Epithelial cell of proximal tubule (primary cell): ENCODE measurements at places on chromosomes 12 and 14.

- DNase-seq, result no peak
Observed at GRCh38 chr14:56858422-56858821, 48.1 kb upstream of the OTX2 start.

GRCh38 chr12:77040231-77040630, 25.1 kb downstream of the E2F7 start:
- no peak for DNase-seq

DNA sequence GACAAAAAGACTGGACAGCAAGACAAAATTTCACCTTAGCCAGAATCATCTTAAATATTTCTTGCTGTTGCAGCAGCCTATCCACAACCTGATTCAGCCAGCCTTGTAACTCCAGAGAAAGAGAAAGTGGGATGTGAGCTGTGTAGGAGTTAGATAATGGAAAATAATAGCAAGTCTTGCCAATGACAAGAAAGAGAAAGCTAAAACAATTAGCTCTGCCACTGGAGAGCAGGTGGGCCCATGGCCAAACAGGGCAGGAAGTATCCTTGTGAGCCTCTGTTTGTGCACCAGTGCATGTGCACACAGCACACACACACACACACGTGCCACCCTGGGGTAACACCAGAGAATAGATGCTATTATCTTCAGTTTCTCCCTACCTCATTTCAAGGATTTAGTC, 106.0 kb upstream of the CCDC196 start:
- DNase-seq, result no peak

DNA sequence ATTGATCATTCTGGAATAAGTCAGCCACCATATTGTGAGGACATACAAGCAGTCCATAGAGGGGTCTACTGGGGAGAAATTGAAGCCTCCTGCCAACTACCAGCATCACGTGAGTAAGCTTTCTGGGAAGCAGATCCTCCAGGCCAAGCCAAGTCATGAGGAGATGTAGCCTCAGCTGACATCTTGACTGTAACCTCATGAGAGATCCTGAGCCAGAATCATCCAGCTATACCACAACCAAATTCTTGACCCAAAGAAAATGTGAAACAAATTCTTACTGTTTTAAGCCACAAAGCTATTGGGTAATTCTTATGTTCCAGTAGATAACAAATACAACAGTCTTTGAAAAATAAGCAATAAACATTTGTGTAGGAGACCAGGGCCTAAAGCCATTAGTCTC, 479.4 kb upstream of the DCN start:
- no peak for DNase-seq

DNA sequence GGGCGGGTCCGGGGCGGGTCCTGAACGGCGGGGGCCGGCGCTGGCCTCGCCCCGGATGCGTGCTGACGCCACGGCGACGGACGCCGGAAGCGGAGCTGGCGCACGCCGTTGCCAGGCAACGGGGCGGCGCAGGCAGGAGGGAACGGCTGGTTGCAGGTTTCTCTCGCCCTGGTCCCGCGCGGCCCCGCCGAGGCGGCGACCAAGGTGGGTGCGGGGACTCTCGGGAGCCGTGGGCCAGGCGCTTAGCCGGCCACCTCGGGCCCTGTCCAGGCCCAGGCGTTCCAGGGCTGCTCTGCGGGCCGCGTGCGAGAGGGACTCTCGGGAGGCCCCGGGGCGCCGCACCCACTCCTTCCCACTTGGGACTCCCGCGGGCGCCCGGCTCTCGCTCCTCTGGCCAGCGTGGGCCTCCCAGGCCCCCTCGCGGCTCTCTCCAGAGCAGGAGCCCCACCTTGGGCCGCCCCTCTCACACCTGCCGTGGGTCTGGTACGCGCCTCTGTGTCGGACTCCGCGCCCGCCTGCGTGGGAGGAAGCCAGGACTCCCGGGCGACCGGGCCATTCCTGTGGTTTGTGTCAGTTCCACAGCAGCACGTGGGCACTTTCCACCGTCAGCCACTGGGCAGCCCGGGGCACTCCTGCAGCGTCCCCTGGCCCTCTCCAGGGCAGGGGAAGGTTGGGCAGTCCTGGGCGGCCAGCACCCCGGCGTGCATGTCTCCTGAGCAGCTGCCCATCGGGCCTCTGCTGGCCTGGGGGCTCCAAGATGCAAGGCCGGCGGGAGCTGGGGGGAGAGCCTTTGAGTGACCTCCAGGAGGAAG, at the start of gene CLBA1:
Gene CLBA1, plus strand, starts transcription at position 114 of the 812 bp plus-strand sequence. Its CDS starts 644 bp downstream, at position 758.
- no peak for DNase-seq

DNA sequence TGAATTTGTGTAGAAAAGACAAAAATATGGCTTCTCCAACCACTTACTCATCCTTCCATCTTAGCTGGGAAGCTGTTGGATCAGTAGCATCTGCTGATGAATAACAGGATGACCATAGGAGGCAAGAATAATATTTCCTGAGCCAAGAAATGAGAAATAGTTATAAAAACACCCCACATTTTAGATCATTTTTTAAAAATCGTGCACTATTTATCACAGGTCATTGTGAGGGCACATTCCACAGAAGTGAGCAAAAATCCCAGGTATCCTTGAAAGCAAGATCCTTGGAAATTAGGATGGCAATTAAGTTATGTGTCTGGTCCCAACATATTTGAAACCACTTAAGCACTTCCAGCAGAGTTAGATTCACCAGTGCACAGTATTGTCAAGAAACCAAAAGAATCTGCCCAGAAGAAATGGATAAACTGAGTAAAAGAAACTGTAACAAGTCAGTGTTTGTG, 8.4 kb downstream of the FAR2 start:
- no peak for DNase-seq

GRCh38 chr14:32186248-32186647, 15.6 kb upstream of the RNU6-7 start:
- no peak for DNase-seq

- no peak for DNase-seq
Observed at GRCh38 chr12:56581418-56582145, 48.5 kb downstream of the BAZ2A start.

DNA sequence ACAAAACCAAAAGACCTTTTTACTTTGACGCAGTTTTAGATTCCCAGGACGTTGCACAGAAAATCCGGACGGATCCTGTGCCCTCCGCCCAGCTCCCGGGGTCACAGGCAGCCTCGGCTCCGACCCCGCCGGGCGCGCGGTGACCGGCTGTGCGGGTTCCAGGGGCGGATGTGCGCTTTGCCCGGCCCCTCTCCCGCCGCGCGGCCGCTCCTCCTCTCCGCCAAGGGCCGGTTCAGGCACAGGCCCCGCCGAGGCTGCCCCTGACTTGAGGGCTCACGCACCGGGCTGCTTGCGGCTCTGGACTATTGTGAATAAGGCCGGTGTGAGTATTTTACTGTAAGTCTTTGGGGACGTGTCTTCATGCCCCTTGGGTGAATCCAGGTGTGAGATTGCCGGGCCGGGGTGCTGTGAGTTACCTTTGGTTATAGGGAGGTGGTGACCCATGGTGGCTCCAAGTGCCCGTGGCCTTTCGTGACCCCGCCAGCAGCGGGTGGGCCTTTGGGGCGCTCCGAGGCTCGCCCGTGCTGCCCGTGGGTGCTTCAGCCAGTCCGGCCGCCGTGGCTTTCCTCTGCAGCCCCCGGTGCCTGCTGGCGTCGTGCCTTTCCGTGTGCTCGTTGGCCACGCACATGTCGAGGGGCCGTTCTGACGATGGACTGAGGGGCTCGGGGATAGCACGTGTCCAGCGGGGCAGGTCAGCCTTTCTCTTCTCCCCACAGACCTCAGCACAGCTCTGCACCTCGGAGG, 45.9 kb downstream of the NOC4L start:
- DNase-seq, result no peak

GRCh38 chr12:6369916-6370575, 5.3 kb downstream of the SCNN1A start:
- DNase-seq, result no peak

GRCh38 chr12:30100741-30101140, 317.0 kb upstream of the TMTC1 start:
- no peak for DNase-seq

DNA sequence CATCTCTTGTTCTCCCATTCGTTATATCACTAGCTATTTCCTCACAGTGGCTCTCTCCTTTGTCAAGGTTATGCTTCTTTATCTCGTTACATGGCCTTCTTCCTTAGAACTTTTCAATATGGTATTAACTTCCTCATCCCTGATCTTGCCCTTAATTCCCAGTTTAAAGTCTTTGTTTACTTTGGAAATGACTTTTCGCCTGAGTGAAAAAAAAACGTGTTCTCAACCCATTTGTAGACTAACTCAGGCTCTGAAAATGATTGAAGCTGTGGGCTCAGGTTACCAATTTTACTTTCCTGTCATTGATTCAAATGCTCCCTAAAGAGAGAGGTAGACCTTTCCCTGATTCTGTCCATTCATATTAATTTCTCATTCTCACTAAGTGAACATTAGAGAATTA, 135.2 kb downstream of the NUBPL start:
- no peak for DNase-seq

DNA sequence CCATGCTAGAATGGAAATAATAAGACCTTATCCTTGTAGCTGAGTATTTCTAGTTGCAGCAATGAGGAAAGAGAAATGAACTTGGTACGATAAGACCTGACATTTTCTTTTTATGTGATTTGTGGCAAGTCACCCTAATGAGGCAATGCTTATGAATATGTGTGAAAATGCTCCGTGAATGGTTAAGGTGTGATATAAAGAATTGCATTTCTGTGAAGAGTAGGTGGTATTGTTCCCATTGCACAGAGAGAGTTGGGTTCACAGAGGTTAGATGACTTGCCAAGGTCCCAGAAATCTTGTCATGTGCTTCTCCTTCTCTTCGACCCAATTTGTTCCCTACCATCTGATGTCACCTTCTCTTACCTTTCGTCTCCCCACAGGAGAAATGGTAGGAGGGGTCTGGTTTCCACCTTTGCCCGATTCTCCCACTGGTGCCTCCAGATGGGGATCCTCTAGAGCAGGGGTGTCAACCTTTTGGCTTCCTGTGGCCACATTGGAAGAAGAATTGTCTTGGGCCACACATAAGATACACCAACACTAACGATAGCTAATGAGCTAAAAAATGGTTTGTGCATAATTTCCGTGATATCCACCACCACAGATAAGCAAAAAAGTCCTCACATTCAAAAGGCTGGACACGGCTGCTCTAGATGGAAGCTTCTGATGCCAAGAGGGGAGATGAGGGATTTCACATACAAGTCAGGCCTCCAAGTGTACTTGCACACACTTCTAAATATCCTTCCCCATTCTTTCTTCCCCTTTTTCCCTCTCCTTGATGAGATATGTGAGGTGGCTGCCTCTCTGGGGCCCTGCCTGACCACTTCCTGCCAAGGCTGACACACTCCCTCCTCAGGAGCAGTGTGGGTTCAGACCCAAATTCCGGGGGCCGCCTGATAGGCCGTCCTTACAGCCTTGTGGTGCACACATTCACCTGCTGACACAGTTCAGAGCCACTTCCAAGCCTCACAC, 96.1 kb downstream of the PLXNC1 start:
- no peak for DNase-seq

- DNase-seq, result peak; percentile 3
Observed at GRCh38 chr12:127485528-127485927, 781.4 kb upstream of the TMEM132C start.

- DNase-seq, result no peak
Observed at GRCh38 chr12:7970475-7971252, 34.7 kb upstream of the SLC2A3 start.

DNA sequence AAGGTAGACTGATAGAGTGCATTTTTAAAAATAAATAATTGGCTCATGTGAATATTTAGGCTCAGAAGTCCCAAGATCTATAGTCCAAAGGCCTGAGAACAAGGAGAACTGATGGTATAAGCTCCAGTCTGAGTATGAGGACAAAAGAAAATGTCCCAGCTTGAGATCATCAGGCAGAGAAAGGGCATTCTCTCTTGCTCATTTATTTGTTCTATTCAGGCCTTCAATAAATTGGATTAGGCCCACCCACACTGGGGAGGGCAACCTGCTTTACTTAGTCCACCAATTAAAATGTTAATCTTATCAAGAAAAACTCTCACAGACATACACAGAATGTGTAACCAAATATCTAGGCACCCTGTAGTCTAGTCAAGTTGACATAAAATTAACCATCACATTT, 644.4 kb upstream of the MDGA2 start:
- DNase-seq, result no peak

- no peak for DNase-seq
Observed at GRCh38 chr12:47407463-47408129, 298.2 kb downstream of the RPAP3 start.

DNA sequence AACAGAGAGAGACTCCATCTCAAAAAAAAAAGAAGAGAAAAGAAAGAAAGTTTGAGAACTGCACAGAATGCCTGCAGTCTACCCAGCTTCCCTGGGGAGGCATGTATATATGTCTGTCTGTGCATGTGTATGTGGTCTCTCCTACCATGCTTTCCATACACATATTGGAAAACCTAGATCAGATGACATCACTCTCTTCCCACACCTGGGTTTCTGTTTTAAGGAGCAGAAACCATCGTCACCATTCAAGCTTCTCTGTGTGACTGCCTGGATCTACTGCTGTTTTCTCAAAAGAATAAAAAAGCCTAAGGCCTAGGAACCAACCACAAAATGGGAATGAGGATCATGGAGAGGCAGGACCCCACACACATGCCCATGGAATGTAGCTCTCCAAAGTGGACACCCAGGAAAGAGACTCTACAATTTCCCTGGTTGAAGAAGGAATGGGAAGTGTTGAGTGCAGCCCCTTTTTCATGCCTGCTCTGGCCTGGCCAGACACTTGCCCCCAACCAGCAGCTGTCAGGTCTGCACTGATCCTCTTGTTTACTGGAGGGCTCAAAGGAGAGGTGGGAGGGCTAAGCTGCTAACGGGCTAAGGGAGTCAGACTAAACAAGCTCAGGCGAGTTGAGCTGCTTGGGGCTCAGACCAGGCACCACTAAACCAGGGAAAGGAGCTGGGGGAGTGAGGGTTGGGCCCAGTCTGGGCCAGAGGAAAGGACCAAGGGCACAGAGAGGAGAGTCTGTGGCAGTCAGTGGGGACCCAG, 7.7 kb upstream of the PCK2 start:
- no peak for DNase-seq

GRCh38 chr12:115806000-115806399, 471.5 kb downstream of the MED13L start:
- no peak for DNase-seq

GRCh38 chr14:30252151-30252550, 306.8 kb upstream of the G2E3 start:
- DNase-seq, result no peak

DNA sequence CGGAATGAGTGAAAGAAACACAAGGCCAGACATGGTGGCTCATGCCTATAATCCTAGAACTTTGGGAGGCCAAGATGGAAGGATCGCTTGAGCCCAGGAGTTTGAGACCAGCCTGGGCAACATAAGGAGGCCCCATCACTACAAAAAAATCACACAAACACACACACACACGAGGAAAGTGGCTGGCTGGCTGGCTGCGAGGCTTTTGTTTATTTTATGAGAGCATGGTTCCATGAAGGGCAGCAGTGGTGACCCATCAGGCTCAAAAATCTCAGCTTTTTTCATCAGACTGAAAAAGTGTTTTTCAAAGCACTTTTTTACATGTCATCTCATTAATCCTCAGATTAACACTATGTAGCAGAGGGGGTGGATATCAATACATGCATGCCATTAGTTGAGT, 27.7 kb downstream of the VDR start:
- DNase-seq, result no peak

DNA sequence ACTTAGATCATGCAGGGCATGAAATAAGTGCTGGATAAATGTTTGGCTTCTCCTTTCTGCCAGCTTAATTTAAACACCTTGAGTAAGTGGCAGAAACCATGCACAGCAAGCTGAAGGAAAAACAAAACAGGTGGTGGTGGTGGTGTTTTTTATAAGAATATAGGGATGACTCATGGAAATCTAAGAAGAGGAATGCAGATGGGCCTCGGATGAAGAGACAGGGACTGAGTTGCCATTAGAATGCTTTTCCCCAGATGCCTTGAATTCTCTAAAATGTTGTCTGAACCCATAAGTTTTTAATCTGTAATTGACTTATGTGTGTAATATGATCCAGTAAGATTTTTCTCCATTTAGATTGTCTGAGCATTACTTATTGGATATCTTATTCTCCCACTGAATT, 93.1 kb upstream of the ZDHHC17 start:
- DNase-seq, result peak; percentile 19
